Gastroesophageal sphincter (tissue), 4 donors: ENCODE measurements at places on chromosomes 6 and 20. TPM values are rescaled to one million over a fixed set of nuclear protein-coding genes. Genes with fewer than 3 reads are reported as not detected.
A peak's percentile ranks its signal among the peaks of the same experiment; 100 is the strongest.

Gene ZC3H12D
- total RNA-seq, result 1.3 TPM

Gene IL17A
- not detected for total RNA-seq

Gene PRSS35
- 0.40 TPM for total RNA-seq

Gene C6orf15
- total RNA-seq, result not detected

Gene OR2B3
- not detected for total RNA-seq

Gene ESR1
- total RNA-seq, result 0.94 TPM

Gene PPP1R16B
- total RNA-seq, result 5.6 TPM

Gene TRDN
- not detected for total RNA-seq

Gene SCGN
- total RNA-seq, result 3.6 TPM

DNA sequence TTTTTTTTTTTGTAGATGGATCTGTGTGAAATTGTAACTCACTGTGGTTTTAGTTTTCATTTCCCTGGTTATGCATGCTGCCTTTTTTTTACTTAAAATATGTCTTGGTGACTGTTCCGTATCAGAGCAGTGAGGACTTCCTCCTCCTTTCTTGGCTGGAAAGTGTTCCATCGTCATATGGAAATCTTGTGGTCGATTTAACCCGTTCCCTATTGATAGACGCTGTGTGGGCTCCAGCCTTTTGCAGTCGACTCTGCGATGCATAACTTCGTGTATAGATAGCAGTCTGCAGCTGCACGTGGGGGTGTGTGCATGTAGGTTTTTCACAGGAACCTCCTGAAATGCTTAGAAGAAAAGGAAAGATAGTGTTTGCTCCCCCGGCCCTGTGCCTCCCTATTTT is 28.1 kb upstream of the PNPLA1 start:
- ATAC-seq, result no peak

DNA sequence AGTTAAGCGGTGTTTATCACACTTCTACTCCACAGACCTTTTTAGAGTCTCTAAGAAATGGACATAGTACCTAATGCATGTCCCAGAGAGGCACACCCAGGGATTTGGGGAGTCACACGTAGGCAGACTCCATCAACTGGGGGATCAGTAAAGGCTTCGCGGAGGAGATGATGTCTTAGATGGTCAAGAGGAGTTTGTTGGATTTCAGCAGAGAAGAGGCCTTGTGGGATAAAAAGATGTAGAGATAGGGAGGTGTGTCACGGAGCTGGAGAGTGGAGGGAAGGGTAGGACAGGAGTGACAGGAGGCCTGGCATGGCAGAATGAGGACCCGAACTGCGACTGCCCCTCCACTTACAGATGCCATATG is 9.1 kb downstream of the DYNLRB1 start:
- no peak for ATAC-seq

DNA sequence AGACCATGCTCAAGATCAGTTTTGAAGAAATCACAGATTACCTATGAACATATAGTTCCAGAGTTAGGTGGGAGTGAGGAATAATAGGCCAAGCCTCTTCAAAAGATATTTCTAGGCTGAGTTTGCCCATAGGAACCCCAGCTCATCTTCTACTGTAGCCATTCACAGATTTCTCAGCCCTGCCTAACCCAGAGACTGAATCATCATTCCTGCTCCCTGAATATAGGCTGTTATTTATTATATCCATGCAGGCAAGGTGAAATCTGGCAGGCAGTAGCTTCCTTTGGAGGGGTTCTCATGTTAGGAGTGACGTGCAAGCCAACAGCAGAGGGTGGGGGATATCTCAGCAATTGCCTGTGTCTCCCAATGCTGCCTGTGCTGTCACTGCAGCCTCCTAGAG is 25.6 kb upstream of the ADGRF4 start:
- no peak for ATAC-seq

DNA sequence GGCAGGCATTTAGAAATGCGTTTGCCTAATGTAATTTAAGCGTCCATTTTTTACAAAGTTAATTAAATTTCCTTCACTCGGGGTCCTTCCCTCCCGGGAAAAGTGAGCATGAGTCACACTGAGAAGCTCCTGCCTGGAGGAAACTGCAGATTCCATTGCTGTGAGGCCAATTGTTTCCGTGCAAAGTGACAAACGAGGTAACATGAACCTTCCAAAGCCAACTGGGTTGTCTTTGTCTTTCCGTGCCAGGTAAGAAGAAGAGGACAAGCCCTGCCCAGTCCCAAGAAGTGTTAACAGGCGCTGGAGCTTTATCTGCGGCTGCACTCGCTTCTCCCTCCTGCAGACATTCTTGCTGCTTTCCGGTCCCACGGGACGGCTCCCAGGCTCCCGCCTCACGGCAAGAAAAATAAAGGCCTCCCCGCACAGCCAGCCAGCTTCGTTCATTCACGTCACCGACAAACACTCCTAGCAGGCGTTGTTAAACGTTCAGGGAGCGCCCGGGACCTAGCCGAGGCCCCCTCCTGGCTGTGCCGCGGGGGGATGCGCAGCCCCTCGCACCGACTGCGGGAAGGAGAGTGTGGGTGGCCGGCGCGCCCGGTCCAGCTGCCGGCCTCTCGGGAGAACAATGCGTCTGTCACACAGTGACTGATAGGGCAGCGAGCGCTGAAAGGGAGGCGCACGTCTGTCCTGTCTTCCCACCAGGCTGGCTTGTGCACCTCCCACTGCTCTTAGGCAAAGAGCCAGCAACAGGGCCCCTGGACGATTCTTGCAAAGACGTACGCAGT is 61.5 kb upstream of the HDDC2 start:
- ATAC-seq, result peak; percentile 62

DNA sequence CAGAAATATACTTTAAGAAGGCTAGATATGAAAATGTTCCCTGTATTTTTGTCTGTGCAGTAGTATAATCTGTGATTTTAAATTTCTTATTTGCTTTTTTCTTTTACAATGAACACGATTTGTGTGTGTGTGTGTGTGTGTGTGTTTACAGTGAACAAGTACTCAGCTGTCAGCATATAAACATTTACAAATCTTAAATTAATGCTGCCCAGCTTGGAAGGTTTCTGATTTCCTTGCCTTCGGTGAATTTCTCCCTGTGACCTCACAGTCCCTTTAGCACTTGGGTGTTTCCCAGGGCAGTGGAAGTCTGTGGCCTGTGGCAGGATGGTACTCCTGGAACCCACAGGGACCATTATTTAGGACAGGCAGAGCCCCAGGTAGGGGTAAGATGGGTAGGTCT is 37.6 kb downstream of the TXLNB start:
- no peak for ATAC-seq

- ATAC-seq, result no peak
Measured at GRCh38 chr6:148888856-148889255, 142.0 kb downstream of the UST start.

- no peak for ATAC-seq
Measured at GRCh38 chr6:33675968-33676367, 35.5 kb downstream of the UQCC2 start.

DNA sequence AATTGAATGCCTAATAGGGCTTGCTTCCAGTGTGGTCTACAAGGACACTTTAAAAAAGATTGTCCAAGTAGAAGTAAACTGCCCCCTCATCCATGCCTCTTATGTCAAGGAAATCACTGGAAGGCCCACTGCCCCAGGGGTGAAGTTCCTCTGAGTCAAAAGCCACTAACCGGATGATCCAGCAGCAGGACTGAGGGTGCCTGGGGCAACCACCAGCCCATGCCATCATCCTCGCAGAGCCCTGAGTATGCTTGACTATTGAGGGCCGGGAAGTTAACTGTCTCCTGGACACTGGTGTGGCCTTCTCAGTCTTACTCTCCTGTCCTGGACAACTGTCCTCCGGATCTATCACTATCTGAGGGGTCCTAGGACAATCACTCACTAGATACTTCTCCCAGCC is 411.5 kb downstream of the TENT5A start:
- no peak for ATAC-seq

DNA sequence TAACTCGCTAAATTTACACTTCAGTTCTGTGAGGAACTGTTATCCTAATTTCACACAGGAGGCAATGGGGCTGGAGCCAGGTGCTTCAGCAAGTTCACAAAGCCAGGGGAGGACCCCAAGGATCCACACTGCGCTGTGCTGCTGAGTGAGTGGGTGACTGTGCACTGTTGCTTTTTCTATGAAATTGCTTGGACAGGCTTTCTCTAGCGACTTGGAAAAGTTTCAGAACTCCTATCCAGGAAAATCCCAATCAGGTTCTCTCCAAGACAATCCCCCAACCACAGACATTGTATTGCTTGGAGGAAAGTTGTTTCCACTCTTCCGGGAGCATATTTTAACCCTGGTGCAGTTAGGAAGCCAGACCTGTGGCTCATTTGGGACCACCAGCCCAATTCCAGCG is 175.9 kb upstream of the CST7 start:
- ATAC-seq, result no peak

GRCh38 chr20:2814076-2814475 is 711 bp upstream of the C20orf141 start:
- no peak for ATAC-seq

- ATAC-seq, result no peak
Measured at GRCh38 chr6:67160820-67161219, 1453.8 kb upstream of the EYS start.

GRCh38 chr6:144307880-144308279 is 22.7 kb downstream of the UTRN start:
- no peak for ATAC-seq

GRCh38 chr6:25746968-25747367 is 7.6 kb upstream of the SLC17A4 start:
- no peak for ATAC-seq

- ATAC-seq, result no peak
Measured at GRCh38 chr6:154453329-154453728, 57.2 kb downstream of the CNKSR3 start.

DNA sequence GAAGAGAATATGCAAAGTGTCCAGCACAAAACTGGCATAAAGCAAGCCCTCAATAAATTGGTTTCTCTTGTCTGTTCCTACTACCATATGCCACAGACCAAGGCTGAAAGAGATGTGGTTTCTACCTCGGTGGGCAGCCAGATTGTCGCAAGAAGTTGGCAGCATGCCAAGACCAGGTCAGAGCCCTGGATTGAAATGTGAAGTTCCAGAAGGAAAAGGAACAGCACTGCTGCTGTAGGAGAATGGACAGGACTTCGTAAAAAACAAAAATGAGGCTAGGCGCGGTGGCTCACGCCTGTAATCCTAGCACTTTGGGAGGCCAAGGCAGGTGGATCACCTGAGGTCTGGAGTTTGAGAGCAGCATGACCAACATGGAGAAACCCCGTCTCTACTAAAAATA is 22.1 kb downstream of the MRPL14 start:
- ATAC-seq, result no peak

- no peak for ATAC-seq
Measured at GRCh38 chr20:14701326-14701725, 363.9 kb upstream of the FLRT3 start.

- ATAC-seq, result no peak
Measured at GRCh38 chr6:16849280-16849987, 88.2 kb upstream of the ATXN1 start.

- peak; percentile 33 for ATAC-seq
Measured at GRCh38 chr6:89145091-89145955, 532 bp upstream of the PM20D2 start.

- no peak for ATAC-seq
Measured at GRCh38 chr6:131053546-131054240, 9.4 kb downstream of the EPB41L2 start.

GRCh38 chr20:43711098-43711654 is 15.6 kb downstream of the GTSF1L start:
- ATAC-seq, result no peak

DNA sequence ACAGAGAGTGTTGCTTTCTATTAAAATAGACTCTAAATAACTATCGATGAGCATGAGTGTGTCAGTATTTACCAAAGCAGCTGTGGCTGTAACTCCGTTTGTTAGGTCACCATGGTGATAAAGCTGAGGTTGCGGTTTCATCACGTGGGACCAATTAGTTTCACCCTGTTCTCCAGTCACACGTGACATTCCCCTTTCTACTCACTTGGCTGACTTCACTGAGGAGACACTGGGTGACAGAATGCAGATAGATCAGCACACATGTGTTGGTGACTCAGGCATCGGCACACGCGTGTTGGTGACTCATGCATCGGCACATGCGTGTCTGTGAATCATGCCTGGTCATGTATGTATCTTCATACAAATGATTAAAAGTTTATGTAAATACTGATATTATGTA is 285.4 kb downstream of the THBS2 start:
- peak; percentile 50 for ATAC-seq

DNA sequence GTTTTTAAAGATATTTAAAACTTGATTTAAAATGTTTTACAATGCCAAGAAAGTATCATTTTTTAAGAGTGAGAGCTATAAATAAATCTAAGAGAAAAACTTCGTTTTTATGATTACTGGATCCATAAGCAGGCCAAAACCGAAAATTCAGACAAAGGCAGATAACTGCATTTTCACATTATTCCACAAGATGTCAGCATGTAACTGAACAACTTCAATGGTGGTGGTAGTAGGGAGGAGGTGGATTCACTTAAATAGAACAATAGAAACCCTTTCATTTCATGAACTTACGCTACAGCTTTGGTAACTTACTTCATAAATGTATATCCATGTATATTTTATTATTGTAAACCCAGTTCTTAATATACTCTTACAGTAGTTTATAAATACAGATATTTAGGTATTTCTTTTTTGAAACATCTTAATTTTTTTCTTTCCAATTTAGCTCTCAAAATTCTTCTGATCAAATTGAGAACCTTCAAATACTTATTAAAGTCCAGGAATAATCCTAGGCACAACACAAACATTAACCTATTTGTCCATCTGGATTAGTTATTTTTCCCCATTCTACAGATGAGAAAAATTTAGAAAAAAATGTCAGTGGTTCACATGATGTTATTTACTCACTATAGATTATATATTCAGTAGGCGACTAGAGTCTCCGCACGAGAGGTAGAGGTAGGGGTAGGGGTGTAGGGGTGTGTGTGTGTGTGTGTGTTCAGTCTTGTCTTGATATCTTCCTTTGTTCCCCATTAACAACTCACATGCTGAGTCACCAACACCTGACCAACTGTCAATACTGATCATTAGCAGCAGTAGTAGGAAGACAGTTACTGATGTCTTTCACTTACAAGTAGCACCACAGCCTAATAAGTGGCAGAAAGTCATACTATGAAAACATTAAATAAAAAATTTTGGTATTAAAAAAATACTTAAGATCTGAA is 111.5 kb downstream of the ARHGAP18 start:
- ATAC-seq, result no peak

DNA sequence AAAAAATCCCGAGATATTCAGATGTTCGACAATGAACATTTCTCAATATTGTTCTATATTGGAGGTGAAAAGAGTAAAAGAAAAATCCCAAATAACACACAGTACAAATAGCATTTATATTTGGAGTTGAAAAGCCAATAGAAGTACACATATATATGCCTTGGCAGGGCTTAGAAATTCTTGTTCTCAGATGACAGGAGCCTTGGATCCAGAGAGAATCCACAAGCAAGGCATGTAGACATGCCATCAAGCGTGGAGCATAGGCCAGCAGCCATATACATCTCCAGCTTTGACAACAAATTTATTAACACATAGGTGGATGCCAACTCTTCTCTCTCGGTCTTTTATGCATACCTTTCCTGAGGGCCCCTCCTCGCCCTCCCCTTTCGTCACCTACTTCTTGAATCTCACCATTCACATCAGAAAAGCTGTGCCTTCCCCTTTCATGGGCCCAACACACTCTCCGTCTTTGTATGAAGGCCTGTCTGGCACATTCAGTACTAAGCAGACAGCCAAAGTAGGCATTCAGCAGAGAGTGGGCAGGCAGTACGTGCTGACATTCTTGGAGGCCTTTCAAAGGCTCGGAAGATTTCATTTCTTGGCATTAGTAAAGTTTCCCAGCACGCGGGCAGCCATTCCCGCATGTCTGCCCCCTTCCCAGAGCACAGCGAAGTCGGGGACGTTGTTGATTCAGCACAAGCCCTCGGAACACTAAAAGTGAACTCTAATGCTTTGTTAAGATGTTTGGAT is 18.2 kb downstream of the NEDD9 start:
- ATAC-seq, result peak; percentile 53
